Smooth muscle cell of the brain vasculature (primary cell): ENCODE measurements at places on chromosomes 5 and 9.

DNA sequence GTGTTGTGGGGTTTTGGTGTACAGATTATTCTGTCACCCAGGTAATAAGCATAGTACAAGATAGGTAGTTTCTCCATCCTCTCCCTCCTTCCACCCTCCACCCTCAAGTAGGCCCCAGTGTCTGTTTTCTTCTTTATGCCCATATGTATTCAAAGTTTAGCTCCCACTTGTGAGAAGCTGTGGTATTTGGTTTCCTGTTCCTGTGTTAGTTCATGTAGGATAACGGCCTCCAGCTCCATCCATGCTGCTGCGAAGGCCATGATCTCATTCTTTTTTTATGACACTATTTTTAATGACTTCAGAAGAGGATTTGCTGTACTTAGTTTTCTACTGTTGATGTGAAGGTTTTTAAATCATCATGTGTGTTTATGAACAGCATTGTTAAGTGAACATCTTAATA, 11.9 kb downstream of the CCDC180 start:
- DNase-seq = no peak

DNA sequence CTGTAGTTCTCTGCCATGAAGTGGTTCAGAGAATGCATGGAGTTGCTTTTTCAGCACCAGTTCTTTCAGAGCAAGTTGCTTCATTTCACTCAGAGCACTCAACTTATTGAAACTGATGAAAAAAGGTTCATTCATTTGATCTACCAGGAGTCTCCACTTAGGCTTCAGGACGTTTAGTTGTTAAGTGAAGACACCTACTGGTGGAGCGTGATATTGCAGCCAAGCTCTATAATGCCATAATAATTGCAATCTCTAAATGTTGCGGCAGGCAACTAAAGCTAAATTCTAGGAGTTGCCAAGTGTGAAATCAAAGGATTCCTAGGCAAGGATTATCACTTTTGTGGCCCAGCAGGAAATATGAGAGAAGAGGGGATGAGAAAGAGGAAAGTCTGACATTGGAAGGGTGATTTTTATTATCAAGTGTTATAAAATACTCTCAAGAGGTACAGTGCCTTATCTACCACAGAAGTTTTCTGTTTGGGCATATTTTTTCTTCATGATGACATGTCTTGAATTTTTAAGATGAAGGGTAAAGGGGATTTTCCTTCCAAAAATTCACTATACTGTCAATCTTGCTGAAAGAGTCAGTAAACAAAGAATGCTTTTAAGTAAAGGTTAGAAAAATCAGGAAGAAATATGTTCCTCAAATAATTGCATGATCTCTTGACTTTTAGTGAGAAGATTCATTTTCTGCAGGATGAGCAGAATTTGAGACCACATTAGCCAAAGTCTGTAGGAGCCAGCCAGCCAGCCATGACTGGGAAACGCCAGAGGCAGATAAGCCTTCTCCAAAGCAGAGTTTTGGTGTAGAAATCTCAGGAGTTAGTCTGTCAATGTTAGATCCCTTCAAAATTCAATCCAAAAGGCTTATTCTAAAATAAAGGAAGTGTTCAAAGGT, 83.4 kb downstream of the SH3PXD2B start:
- DNase-seq = no peak

DNA sequence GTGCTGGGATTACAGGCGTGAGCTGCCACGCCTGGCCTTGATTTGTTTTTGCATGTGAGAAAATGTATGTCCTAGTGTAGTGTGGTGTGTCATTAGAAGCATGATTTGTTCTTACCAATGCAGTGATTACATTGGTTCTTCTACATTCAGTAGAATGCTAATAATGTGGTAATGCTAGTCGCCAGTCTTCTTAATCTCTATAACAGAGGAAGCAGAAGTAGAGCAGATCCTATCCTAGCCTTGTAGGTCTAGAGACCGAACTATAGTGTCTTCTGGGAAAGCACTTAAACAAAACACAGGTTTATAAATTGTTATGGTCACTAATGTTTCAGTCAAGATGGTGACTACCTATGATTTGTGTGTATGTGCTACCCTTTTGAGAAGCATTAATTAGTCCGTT, 197.5 kb upstream of the DMRT1 start:
- no peak for DNase-seq

DNA sequence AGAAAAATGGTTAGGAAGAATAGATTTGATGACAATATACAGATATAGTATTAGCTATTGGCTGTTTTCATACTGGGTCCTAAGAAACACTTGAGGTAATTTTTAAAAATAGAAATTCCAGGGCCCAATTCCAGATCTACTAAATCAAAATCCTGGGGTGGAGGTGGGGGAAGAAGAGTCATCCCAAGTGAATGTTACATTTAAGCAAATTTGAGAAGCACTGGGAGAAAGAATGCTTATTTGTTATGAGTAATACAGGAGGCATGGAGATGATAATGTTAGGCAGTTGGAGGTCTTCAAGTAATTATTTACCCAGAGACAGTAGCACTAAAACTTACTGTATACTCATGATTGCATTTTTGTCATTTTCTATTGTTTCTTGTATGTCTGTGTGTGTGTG, 93.0 kb upstream of the DAB2 start:
- DNase-seq = no peak

DNA sequence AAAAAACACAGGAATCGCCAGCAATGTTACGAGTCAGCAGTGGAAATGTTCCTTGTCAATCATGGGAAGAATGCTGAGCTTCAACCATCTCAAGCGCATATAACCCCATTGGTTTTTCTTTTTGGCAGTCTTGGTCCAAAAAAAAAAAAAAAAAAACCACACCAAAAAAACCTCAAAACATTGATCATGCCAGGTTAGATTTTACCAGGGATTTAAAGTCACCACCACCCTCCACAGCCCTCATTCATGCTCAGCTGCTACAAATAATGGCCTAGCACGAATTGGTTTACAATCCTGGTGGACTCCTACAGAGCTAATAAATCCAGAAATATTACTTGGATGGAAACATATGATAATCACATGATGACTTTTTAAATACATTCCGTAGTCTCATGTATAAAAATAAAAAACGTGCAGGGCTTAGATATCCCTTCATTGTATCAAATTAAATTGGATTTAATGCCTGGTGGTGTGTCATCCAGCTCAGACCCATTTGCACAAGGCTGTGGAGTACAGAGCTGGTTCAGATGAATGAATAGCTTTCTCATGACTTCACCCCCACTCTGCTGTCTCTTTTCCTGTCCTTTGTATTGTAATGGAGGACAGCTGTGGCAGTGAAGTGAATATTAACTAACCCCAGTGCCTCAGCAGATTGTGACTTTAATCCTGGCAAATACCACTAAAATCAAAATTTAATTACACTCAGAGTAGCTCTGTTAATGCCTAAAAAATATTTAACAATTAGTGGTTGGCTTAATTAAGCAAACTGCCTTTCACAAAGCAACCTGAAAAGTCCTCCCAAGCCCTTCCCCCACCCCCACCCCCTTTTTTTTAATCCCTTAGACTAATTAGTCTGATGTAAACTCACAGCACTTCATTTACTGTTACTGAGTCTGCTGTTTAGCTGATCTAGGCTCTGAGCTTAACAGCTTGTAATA, 626.5 kb upstream of the ZNF608 start:
- DNase-seq = no peak

DNA sequence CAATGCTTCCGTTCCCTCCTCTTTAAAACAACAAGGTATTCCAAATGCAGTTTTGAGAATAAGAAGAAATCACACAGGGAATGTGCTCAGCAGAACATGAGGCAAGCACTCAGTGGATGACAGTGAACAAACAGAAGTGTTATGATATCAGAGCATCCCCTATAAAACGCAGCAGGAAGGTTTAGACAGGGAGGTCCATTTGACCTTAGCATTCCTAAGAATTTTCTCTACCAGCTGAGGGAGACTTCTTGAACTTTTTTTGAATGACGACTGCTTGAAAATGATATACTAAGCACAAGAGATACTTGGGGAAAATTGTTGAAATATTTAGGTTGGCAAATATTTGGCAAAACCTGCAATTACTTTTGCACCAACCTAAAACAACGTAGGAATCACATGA, 3.9 kb downstream of the AMACR start:
- no peak for DNase-seq

DNA sequence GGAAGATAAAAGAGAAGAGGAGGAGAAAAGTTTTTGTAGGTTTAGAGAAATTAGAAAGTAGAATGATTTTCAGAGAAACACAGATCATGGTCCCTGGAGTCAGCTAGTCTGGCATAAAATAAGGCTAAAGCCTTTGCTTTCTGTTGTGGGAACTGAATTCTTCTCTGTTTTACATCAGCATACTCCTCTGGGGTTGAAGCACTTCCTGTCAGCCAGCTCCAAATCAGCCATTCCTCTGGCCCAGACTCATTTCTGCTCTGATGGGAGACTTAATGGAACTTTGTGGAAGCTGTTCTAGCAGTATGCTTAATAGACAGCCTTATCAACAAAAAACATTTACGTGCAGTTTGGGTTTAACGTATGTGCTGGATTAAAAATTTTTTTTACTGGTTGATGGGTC, 143.2 kb downstream of the HMHB1 start:
- no peak for DNase-seq

- DNase-seq = no peak
Observed at GRCh38 chr9:109950710-109951443, 170.9 kb downstream of the PALM2AKAP2 start.

- DNase-seq = no peak
Observed at GRCh38 chr5:69033690-69034089, 60.1 kb upstream of the SLC30A5 start.

- DNase-seq = no peak
Observed at GRCh38 chr9:38747067-38747466, 27.1 kb upstream of the FAM240B start.

DNA sequence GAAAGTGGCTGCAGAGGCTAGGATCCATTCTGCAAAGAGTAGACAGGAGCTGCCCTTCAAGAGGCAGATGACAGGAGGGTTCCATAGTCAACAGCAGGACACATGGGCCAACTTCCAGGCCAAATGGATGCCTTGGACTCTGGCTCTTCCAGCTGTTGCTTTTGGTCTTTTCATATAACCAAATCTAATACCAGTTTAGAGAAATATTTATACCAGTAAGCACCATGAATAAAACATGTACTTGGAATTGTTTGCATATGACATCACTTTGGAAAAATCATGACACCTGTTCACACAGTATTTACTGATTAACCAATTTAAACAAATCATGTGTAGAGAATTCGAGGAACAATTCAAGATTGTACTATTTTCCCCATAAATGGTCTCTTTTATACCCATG, 481.3 kb downstream of the DMRT2 start:
- DNase-seq = no peak

- no peak for DNase-seq
Observed at GRCh38 chr9:88891040-88891439, 100.2 kb upstream of the S1PR3 start.

DNA sequence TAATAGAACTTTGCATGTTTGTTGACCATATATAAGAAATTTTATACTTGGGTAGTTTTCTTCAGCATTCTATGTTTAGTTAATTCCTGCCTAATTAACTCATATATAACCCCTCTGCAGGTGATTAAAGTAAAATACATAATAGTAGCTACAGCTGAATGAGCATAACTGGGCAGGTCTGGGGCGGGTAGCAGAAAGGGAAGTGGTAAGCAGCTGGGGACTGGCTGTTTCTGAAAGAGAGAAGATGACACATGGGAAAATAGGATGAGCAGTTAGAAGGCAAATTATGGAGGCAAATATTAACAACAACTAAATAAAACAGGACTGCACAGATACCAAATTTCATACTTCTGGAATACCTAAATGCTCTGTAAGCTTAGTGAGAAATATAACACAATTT, 128.1 kb downstream of the CPLANE1 start:
- DNase-seq = no peak

DNA sequence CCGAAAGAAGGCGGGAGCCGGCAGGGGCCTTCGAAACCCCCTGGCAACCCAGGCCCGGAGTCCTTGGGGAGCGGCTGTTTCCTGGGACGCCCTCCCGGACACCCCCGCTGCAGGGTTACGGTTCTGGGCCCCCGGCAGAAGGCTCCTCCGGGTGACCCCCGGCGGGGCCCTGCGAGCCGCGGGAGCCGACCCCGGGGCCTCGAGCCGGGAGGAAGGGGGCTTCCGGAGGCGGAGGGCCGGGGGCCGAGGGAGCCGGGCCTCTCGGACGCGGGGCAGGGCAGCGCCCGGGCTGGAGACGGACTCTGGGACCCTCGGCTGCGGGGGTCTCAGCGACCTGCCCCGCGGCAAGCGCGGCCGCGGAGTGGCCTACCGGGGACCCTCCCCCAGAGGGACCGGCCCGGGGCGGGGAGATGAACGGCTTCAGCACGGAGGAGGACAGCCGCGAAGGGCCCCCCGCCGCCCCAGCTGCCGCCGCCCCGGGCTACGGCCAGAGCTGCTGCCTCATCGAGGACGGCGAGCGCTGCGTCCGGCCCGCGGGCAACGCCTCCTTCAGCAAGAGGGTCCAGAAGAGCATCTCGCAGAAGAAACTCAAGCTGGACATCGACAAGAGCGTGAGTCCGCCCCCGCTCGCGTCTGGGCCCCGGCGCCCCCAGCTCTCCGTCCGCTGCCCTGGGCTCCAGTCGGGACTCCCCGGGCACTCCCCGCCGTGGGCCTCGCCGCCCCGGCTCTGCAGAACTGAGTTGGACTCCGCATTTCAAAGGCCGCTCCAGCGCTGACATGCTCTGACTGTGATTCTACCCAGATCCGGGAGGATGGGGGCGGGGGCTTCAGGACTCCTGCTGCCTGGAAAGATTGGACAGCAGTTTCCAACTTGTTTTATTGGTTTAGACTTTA, 645 bp downstream of the SAP30L start:
- peak; percentile 43 for DNase-seq

GRCh38 chr5:10333154-10334006, 20.1 kb upstream of the MARCHF6 start:
- no peak for DNase-seq

DNA sequence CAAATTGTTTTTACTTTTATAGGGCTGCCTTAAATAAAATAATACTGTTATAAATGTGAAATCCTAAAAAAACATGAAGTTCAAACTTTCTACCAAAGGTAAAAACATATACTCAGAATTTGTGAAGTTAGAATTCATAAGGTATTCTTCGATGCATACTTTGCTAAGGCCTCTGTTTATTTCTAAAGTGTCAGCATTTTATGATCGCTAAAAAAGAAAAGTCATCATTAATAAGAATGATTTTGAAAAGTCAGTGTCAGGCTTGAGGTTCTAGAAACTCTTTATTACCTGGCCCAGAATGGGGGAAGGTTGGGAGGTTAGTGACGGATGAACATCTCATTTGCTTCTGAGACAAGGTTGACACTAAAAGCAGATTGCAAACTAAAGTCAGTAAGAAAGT, 26.2 kb upstream of the NADK2 start:
- DNase-seq = no peak
